Stimulated activated CD4-positive, alpha-beta T cell treated with anti-CD3 and anti-CD28 coated beads, Interleukin-1b, Interleukin-23, amount 100 ng/mL, for 4 hours (primary cell): ENCODE measurements at places on chromosomes 5 and 9.
A peak's percentile ranks its signal among the peaks of the same experiment; 100 is the strongest.

- DNase-seq, result no peak
These were observed 56.5 kb downstream of the COL5A1 start for GRCh38 chr9:134698111-134698510.

GRCh38 chr5:67090040-67090439 is 106.6 kb downstream of the CD180 start:
- no peak for DNase-seq

DNA sequence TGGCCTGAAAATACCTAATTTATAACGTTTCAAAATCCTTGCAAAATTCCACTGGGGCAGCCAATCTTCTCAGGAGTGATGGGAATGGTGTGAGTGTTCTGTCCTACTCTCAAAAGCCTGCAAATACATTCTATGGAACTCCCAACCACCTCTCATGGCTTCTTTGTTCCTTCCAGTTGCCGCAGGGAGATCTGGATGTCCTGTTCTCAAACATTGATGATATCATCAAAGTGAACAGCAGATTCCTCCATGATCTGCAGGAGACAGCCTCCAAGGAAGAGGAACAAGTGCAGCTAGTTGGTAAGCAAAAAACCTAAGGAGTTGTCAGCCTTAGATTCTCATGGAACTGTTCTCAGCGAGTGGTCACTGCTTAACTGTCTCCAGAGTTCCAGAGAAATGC is 19.6 kb downstream of the ARHGEF37 start:
- DNase-seq, result no peak

DNA sequence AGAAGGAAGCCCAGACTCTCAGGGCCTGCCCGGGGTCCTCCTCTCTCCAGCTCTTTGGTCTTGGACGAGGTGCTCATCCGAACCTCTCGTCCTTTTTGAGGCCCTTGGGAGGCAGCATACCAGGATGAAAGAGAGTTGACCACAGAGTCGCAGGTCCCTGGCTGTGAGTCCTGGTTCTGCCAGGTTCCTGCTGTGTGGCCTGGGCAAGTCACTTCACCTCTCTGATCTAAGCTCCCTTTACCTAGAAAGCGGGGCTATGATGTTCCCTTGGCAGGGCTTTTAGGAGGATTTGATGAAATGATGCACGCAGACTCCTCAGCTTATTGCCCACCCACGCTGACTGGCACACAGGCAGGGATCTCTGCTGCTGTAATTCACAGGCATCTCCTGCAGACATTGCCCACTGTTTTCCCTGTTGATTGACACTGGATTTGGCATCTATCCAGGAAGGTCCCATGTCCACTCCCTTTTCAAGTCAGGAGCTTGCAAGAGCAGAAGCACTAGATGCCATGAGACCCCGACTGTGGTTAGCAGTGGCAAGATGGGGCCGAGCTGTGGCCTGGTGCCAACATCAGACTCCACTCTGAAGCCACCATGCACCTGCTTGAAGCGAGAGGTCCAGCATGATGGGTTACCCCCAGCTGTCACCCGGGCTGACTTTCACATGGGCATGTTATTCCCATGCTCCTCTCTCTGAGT is 71.5 kb downstream of the MACROH2A1 start:
- no peak for DNase-seq

DNA sequence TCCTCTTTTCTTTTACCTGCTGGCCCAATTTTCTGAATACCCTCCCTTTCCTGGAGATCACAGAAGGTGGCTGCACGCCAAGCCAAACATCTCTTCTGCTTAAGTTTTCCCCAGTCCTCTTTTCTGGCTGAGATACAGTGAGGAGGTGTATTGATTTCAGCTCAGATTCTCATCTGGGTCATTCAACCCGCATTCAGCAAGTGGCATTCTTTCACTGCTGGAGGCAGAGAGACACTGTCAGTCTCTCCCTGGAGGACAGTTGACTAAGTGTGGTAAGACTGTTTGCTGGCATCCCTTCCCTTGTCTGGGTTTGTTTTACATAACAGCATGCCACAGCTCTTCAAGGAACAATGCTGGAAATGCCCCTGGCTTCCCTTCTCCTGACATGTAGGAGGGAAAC is 60.5 kb downstream of the GABRG2 start:
- no peak for DNase-seq

DNA sequence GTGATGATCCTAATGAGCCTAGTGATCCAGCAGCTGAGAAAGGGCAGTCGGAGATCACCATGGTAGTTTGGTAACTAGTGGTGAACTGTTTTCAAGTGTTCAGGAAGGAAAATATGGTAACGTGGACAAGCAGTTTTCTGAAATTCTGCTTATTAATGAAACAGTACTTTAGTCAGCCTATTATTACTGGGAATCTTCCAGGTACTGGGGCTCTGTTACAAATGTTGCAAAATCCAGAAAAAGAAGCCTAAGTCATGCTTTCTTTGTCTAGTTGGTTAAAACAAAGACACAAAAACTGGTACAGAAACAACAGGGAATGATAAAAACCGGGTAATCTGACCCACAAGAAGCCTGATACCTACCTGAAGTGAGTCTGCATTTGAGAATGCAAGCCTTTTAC is 18.2 kb downstream of the TTC23L start:
- no peak for DNase-seq

DNA sequence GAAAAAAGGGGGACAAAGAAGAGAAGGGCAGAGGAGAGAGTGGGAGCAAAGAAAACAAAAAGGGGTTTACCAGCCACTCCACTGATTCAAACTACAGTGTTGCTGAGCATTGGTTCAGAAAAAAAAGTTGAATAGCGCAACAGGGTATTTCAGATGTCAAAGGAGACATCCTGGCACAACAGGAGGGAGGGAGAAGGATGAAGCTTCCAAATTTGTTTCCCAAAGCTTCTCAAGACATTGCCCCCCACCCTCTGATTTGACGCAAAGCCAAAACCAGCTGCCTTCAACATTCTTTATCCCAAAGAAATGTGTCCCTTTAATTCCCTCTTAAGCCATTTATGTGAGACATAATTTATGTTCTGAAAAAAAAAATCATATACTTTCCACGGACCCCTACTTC is 105.5 kb upstream of the TNC start:
- no peak for DNase-seq

DNA sequence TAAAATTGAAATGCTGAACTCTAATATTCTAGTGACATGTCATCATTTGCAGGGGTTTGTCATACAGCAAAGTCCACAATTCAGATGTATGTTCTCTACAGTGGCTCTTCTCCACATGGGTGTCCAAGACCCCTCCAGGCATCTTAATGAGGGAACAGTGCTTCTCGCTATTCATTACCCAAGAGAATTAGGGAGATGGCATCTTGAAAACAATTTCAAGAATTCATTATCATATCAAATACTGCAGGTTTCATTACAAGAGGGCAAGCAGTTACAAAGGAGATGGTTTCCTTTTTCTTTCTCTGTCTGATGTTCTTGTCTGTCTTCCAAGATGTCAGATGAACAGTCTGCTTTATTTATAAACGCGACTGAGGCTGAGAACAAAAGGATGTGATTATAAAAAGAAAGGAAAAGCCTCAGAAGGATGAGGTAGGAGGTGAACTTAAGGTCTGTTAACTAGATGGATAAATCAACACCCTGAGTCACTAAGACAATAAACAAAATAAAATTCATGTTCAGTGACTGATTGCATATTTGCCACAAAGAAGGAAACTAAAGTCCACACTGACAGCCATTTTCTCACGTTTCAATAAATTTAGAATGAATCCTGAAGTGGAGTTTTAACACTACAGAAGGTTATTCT is 326.7 kb upstream of the EFNA5 start:
- no peak for DNase-seq

DNA sequence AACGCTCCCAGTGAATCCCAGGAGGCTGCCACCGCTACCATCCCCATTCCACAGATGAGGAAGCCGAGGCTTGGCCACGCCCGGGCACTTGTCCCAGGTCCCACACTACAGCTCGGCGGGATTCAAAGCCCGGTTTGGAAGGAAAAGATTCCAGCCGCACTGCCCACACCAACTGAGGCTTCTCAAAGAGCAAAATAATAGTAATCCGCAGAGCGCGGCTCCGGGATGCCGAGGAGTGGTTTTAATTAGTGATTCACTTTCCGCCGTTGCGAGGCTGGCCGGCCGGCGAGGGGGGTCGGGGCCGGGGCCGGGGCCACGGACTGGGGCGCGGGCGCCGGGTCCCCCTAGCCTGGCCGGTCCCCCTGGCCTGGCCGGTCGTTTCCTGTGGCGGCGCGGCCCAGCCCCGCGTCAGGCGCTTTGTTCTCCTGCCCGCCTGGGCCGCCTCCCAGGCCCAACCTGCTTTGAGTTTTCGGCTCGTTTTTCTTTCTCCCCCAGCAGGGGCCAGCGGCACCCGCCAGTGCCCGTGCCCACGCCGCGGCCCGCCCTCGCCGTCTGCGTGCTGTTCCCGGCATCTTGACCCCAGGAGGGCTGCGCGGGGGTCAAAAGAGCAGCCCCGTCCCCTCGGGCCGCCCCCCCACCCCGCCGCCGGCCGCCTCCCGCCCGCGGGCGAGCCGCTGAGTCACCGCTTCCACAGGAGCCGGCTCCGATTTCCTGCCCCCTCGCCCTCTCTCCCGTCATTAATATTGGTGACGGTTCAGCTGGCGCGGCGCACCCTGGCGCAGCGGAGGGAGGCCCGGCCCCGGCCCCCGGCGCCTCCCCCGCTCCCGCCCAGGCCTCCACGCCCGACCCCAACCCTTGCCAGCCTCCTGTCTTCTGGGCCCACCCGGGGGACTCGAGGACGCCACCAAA is 31.2 kb downstream of the FGF18 start:
- DNase-seq, result peak; percentile 12

- DNase-seq, result no peak
These were observed 677 bp upstream of the TXNDC15 start for GRCh38 chr5:134873494-134873893.

- DNase-seq, result no peak
These were observed 2.2 kb upstream of the LCN6 start for GRCh38 chr9:136750526-136750925.

- DNase-seq, result no peak
These were observed 26.7 kb downstream of the ERGIC1 start for GRCh38 chr5:172860520-172861443.

DNA sequence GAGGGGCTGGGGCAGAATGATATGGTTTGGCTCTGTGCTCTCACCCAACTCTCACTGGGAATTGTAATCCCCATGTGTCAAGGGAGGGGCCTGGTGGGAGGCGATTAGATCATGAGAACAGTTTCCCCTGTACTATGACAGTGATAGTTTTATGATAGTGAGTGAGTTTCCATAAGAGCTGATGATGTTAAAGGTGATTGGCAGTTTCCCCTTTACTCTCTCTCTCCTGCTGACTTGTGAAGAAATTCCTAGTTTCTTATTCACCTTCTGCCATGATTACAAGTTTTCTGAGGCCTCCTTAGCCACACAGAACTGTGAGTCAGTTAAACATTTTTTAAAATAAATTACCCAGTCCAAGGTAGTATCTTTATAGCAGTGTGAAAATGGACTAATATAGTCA is 120.4 kb upstream of the CDH9 start:
- no peak for DNase-seq

GRCh38 chr5:42487077-42487476 is 63.8 kb downstream of the GHR start:
- DNase-seq, result no peak

- DNase-seq, result peak; percentile 38
These were observed 4.3 kb upstream of the RNF44 start for GRCh38 chr5:176541338-176542134.

DNA sequence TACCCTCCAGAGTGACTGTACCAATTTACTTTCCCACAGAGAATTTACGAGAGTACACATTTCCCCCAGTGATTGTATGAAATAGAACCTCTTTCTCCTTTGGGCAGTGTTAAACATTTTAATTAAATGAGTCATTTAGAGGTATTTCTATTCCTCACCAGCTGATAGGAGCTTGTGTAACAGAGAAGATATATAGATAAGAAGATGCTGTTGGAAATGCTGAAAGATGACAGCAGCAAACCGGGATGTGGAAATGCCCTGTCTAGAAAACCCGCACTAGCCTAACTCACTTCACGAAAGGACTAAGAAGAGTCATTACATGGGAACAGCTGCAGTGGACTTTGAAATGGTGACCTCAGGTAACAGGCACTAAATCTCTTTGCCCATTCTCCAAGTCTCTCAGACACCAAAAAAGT is 68.3 kb downstream of the LPAR1 start:
- no peak for DNase-seq
